ENCODE measurements at places on chromosomes 16 and 17. TPM values are rescaled to one million over a fixed set of nuclear protein-coding genes. Genes with fewer than 3 reads are reported as not detected.

ENO3 gene
- 16.6 TPM for total RNA-seq

GRCh38 chr16:52547004-52547833 lies at the start of gene TOX3:
TOX3 (minus strand) TSS chr16:52547143; CDS start chr16:52546723, 420 bp downstream.
- peaks cover 68% of the 10 kb centered on the region for H3K27me3 ChIP-seq
- peak within 1 kb of the TSS; percentile 66 for H3K4me3 ChIP-seq
- H3K36me3 ChIP-seq = no peaks in the 10 kb centered on the region

CX3CL1 gene
- total RNA-seq = 0.15 TPM

DNA sequence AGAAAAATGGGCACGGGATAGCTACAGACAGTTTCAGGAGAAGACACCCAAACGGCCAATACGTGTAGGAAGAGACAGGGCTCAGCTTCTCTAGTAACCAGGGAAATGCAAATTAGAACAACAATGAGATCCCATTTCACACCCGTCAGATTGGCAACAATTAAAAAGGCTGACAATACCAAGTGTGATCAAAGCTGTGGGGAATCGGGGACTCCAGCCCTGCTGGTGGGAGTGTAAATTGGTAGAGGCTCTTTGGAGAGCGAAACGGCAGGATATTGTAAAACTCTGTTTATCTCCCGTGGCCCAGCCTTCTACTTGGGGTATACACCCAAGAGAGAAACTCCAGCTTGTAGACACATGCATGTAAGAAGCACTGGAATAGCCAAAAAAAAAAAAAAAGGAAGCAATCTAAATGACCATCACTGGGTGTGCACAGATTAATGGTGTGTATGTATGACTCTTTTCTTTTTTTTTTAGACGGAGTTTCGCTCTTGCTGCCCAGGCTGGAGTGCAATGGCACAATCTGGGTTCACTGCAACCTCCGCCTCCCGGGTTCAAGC lies 27.5 kb downstream of the MYBBP1A start:
- no peak overlapping the region for H3K4me3 ChIP-seq
- H3K27me3 ChIP-seq = no peaks in the 10 kb centered on the region
- no peak for DNase-seq
- H3K4me1 ChIP-seq = peaks cover 4% of the 10 kb centered on the region
- H3K36me3 ChIP-seq = no peaks in the 10 kb centered on the region

NFAT5 gene
- total RNA-seq = 34.8 TPM

GRCh38 chr16:12060751-12061150 lies 84.2 kb downstream of the SNX29 start:
- no peak overlapping the region for H3K27ac ChIP-seq
- H3K4me1 ChIP-seq = peaks cover 7% of the 10 kb centered on the region
- no peak overlapping the region for H3K4me3 ChIP-seq
- H3K36me3 ChIP-seq = no peaks in the 10 kb centered on the region

SNAI3 gene
- total RNA-seq = not detected

FN3KRP gene
- 35.4 TPM for total RNA-seq

GAS2L2 gene
- total RNA-seq = not detected

DNA sequence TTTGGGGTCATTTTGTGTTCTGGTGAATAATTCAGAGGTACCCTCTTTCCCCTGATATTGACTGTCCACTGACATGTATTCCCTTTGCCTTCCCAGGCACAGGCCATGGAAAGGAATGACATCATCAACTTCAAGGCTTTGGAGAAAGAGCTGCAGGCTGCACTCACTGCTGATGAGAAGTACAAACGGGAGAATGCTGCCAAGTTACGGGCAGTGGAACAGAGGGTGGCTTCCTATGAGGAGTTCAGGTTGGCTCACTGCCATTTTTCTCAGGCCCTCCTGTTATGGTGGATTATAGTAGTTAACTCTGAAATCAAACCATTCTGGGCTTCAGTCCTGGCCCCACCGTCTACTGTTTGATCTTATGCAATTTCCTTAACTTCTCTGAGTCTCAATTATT lies 1.6 kb upstream of the EFTUD2 start:
- no peaks in the 10 kb centered on the region for H3K36me3 ChIP-seq
- H3K27me3 ChIP-seq = no peaks in the 10 kb centered on the region
- H3K4me3 ChIP-seq = peak overlapping the region; percentile 78
- H3K27ac ChIP-seq = no peak overlapping the region

GRCh38 chr17:73271072-73271471 lies 9.4 kb upstream of the CPSF4L start:
- DNase-seq = no peak
- no peaks in the 10 kb centered on the region for H3K27me3 ChIP-seq
- no peaks in the 10 kb centered on the region for H3K4me1 ChIP-seq
- no peaks in the 10 kb centered on the region for H3K36me3 ChIP-seq

DNA sequence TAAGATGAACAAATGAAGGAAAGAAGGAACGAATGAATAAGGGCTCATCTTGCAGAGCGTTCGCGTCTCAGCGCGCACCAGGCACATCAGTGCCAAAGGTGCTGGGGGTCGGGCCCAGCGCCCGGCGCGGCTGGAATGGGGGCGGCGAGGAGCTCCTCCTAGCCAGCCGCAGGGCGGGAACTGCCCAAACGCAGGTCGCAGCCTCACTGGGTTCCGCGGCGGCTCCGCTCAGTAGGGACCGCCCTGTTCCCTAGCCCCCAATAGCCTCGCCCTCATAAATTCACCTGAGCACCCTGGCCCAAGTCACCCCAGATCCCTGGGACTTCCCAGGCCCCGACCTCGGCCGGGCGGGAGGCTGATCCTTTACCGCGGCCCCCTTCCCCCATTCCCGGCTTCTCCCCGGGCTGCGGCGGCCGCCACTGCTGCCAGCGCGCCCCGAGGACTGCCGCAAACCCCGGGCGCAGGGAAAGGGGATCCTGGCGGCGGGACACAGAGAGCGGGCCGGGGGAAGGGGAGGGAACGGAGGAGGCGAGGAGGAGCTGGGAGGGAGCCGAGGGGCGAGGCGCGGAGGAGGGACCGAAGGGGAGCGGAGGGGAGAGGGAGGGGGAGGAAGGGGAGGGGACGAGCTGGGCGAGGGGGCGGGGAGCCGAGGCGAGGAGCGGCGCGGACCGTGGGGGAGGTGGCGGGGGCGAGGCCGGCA lies 377 bp upstream of the CRHR1 start:
- no peaks in the 10 kb centered on the region for H3K36me3 ChIP-seq
- peak overlapping the region; percentile 40 for H3K4me3 ChIP-seq
- H3K4me1 ChIP-seq = no peaks in the 10 kb centered on the region
- peaks cover 15% of the 10 kb centered on the region for H3K27me3 ChIP-seq
- peak; percentile 33 for DNase-seq

GRCh38 chr17:82370471-82371332 lies 863 bp upstream of the UTS2R start:
- H3K4me3 ChIP-seq = peak overlapping the region; percentile 44
- H3K27me3 ChIP-seq = peaks cover 4% of the 10 kb centered on the region
- DNase-seq = no peak
- H3K4me1 ChIP-seq = peaks cover 17% of the 10 kb centered on the region
- H3K27ac ChIP-seq = no peak overlapping the region
